ENCODE measurements at places on chromosomes 4 and X. TPM values are rescaled to one million over a fixed set of nuclear protein-coding genes. Genes with fewer than 3 reads are reported as not detected.
A peak's percentile ranks its signal among the peaks of the same experiment; 100 is the strongest.

Gene SCD5
- 6.2 TPM for total RNA-seq

Gene NKX3-2
- not detected for total RNA-seq

Gene PTPN13
- 58.9 TPM for total RNA-seq

Gene CPLX1
- 1.2 TPM for total RNA-seq

Gene TLR10
- total RNA-seq = 52.8 TPM

- no peak for DNase-seq
Measured at GRCh38 chr4:784401-785331, 41.3 kb downstream of the CPLX1 start.

DNA sequence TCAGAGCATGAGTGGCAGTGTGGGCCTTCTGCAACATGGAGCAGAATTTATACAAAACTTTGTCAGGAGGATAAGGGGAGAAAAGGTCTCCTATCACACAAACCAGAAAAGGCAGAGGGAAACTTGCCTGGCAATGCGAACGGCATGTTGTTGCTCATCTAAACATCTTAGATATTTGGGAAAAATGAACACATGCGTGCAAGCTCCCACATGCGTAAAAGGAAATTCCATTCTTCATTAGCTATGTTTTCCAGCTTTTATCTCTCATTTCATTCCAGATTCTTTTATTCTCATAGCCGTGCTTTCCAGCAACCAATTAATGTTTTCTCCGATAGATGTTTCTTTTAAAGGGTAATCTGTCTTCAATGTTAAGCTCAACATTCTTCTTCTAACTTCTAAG is 31.3 kb upstream of the GBA3 start:
- no peak for DNase-seq

DNA sequence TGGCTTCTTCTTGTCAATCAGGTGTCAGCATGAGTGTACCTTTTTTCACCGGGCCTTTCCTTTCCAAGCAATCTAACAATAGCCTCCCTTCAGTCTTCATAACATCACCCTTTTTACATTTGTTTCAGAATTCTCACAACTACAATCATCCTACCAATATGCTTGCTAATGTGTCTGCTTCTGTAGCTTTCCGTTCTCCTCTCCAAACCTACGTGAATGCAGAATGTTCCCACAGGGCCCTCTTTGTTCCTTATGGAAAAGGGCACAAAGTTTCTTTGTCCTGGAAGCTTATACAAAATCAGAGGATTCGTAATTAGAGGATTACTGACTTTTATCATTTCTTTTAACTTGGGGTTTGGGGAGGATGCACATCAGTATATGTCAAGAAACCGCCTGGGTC is 461.8 kb downstream of the CENPC start:
- DNase-seq = no peak

DNA sequence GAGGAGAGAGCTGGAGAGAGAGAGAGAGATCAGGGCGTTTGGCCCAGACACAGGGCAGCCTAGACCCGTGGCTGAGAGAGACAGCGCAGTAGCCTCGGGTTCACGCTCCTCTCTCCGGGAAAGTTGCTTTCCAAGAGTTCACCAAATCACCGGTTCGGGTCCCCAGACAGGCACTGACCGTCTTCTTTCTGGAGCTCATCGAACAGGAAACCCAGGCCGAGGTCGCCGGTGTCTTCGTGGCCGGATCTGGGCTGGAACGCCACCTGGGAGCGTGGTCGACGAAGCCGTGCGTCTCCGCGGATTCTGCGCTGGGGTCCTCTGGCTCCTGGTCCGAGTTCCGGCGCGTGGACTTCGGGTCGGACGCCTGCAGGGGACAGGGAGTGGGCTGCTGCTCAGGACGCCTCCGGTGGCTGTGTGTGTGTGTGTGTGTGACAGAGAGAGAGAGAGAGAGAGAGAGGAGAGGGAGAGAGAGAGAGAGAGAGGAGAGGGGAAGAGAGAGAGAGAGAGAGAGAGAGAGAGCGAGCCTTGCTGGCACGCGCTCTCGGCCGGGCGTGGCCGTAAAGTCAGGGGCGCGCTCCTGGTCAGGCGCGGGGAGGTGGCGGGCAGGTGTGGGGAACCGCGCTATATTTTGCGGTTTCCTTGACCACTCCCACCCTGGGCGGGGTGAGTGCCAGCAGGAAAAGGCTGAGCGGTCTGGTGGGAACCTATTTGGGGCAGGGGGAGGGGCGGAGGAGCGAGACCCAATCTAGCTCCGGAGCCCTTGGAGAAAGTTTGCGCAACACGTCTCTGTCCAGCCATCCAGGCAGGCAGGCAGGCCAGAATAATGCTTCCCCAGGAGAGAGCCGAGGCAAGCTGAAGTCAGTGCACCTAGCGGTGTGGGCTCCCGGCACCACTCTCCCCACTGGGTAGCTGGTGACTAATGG is 62.1 kb downstream of the RHOXF2B start:
- DNase-seq = no peak

GRCh38 chr4:110361921-110362320 is 114.0 kb upstream of the ENPEP start:
- no peak for DNase-seq

GRCh38 chrX:2767631-2768455 is 16.0 kb downstream of the XG start:
- no peak for DNase-seq

DNA sequence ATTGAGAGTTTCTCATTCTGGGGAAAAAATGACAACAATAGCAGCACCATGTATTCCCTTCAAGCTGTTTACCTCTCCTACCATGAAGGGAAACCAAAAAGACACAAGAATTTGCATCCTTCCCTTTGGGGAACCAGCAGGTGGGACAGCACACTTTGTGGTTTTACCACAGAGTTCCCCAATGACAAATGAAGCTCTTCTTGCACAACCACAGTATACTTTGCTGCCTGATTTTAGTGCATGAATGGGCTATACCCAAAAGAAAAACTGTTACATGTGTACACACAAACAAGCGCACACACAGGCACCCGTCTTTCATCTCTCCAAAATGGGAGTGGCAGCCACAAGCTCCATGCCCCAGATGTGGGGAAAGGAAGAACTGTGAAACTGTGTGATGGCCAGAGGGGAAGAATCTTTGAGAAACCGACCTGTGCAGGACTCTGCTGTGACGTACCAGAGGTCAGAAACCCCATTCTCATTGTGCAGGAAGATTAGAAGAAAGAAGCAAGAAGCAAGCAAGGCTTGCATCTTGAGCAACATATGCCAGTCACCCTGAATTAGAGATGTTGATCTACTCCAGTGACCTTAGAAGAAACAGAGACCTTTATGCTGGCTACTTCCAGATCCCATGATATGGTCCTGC is 2.7 kb upstream of the MAML3 start:
- DNase-seq = peak; percentile 24

DNA sequence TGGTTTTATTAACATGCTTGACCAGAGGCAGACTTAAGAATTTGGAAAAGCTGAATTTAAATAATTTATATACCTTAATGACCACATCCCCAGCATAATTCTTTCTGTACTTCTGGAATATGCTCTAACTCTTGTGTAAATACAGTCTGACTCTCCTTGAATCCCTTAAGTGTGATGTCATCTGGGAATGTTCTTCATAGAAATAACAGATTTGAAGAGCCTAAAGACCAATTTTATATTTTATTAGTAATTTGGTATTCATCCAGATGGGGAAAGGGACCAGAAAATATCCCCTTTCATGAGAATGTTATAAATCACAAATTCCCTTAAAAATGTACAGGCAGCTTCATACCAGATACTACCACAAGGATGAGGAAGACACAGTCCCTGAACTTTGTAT is 58.3 kb downstream of the KCNIP4 start:
- DNase-seq = no peak

DNA sequence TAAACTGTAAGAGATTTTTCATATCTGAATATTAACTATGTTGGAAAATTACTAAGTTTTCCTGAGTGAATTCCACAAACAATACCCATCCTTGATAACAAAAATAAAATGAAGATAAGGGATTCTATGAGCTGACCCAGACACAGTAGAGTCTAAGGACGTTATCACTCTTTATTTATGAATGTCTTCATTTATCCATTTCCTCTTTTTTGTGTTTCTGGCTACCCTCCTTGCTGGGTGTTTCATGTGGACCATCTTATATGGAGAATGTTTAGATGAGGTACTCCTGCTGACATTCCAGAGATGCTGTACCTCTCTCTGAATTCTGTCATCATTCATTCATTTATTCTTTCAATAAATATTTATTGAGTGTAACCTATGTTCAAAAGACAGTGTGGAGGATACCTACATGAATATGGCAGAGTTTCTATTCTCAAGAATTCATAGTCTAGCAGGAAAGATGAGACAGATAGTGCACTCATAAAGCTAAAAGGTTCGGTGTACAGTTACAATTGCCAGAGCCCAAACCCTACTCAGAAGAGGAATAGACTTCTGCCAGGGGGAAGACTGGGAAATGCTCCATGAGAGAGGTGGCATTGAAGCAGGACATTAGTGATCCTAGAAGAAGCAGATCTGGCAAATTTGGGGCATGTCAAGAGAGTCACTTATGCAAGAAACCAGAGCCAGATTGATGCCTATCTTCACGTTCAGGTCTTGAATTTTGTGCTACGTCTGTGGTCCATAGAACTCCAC is 195.8 kb downstream of the MAML3 start:
- no peak for DNase-seq

DNA sequence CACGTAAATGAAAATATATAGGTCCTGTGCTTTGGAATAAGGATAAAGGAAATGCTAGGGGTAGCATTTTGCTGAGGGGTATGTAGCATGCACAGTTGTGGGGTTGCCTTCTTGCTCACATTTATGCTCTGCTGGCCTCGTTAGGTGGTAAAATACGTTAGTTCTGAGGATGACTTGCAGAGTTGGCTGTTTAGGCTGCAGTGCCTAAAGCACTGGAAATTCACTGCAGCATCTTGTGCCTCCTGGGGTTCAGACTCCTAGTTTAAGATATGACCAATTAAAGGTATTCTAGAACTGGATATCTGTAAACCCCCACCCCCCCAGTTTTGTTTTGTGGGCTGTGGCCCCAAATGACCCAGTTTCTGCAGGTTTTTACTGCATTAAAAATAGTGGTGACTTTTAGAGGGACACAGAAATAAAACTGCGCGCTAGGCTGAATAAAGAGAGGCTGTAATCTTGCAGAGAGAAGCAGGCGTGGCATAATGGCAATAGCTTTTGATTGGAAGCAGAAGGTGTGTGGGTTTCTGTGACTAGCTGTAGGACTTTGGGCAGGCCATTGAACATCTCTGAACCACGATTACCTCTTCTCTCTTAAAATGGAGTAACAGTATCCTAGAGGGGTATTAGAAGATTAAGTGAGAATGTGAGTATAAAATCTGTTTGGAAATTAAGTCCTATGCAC is 79.3 kb downstream of the REPS2 start:
- DNase-seq = no peak

DNA sequence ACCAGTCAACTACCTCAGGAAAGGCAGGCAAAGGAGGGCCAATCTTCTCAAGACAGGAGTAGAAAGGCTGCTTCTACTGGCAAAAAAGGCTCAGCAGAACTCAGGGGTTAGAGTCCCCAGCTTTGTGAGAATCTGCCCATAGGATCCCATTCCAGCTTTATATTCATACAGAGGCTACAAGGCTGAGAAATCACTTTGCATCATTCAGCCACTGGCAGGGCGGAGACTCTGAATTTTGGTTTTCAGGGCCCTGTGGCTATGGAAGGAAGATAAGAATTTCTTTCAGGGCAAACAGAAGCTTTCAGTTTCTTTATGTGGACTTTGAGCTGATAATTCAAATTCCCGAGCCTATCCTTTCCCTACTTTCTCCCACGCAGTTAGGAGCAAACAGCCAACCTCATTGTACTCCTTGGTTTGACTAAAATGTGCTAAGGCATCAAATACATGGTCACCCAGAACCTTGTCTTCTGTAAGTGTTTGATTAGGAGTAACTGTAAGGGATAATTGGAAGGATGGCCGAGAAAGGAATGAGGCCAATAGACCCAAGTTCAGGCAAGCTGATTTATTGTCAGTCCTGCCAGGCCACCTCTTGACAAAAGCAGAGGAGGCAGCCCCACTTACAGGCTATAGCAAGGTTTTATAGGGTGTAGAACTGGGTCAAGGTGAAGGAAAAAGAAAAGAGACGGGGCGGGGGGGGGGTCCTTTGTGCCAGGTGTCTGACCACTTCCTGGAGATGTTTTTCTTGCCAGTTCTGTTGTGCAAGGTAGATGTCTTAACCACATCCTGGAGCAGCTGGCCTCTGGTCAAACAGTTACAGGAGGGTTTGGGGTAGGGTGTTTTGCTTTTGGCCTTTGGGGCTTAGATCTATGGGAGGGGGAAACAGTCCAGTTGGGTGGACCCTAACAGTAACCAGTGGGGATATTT is 165.3 kb upstream of the PPP1R2C start:
- no peak for DNase-seq

GRCh38 chrX:9832811-9833210 is 46.6 kb downstream of the SHROOM2 start:
- DNase-seq = no peak

- DNase-seq = no peak
Measured at GRCh38 chr4:24858026-24858425, 54.8 kb downstream of the CCDC149 start.

GRCh38 chr4:165964591-165964990 is 91.6 kb downstream of the TLL1 start:
- DNase-seq = no peak

DNA sequence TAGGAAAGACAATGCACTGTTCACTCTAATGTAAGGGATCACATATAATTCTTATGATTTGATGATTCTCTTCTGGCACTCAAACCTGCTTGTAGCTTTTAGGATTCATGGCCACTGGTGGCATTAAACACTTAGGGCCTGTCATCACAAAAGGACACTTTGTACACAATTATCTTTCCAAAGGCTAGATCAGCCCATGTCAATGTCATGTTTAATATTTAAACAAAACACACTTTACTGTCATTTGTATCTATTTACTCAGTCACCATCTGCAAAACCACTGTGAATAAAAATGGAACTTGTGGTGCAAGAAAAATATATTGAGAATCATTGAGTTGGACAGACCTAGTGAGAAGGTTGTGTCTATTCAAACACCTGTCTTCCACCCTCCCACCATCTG is 83.6 kb upstream of the TTC29 start:
- no peak for DNase-seq

DNA sequence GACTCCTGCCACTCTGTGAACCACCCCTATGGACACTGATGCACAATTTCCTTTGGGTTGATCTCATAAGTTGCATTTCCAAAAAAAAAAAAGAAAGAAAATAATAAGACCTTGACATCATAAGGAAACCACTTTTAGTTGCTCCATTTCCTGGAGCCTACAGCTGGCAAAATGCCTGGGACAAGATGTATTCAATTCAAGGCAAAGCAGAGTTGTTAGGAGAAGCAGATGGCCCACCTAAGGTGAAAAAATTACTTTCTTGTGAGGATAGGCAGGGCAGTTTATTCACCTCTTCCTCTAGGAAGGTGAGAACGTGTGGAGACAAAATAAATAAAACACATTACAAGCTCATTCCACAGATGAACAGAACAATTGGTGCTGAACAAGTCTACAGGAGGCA is 14.1 kb upstream of the SCRG1 start:
- no peak for DNase-seq

GRCh38 chr4:108763226-108763593 is 357 bp upstream of the ETNPPL start:
- no peak for DNase-seq

GRCh38 chr4:987624-988513 is 1.0 kb downstream of the IDUA start:
- DNase-seq = no peak
